ENCODE measurements at places on chromosomes 2 and 18. TPM values are rescaled to one million over a fixed set of nuclear protein-coding genes. Genes with fewer than 3 reads are reported as not detected.

The EHD3 gene
- total RNA-seq, result not detected

The RAPGEF4 gene
- 0.59 TPM for total RNA-seq

The C2orf66 gene
- not detected for total RNA-seq

DNA sequence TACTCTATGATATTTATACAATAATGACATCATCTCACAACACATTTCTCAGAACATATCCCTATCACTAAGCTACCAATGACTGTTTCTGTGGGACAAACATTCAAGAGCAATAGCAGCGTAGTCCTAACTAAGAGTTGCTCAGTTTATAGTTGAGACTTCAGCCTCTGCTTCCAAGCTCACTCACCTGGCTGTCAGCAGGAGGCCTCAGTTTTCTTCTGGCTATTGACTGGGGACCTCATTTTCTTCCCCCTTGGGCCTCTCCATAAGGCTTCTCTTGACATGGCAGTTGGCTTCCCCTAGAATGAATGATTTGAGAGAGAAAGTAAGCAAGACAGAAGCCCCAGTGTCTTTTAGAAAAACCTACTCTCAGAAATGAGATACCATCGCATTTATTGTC, 85.9 kb downstream of the ARMC9 start:
- no peak overlapping the region for H3K27ac ChIP-seq
- DNase-seq, result no peak
- no peaks in the 10 kb centered on the region for H3K4me1 ChIP-seq
- H3K27me3 ChIP-seq, result no peaks in the 10 kb centered on the region
- H3K4me3 ChIP-seq, result no peak overlapping the region

GRCh38 chr2:201432038-201432620, 19.1 kb downstream of the TRAK2 start:
- H3K27ac ChIP-seq, result no peak overlapping the region
- H3K4me3 ChIP-seq, result no peak overlapping the region
- no peaks in the 10 kb centered on the region for H3K27me3 ChIP-seq
- no peaks in the 10 kb centered on the region for H3K36me3 ChIP-seq
- DNase-seq, result no peak

DNA sequence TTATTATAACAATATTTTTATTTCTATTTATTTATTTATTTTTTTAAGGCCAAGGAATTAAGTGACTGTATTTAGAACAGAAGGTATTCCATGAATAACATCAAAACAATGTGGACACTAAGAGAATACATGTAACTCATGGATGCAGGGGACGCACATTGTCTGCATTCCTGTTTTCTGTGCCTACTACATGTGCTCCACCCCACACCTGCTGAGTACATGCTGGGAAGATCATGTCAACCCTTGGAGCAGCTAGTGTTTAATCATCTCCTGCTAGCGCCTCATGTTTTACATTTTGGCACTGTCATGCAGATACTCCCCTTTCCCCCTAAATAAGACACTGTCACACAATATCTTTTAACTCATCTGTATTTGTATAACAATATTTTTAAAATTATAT, 29.3 kb downstream of the DPYSL5 start:
- H3K27ac ChIP-seq, result no peak overlapping the region
- DNase-seq, result no peak
- H3K36me3 ChIP-seq, result no peaks in the 10 kb centered on the region
- no peak overlapping the region for H3K4me3 ChIP-seq
- no peaks in the 10 kb centered on the region for H3K4me1 ChIP-seq

DNA sequence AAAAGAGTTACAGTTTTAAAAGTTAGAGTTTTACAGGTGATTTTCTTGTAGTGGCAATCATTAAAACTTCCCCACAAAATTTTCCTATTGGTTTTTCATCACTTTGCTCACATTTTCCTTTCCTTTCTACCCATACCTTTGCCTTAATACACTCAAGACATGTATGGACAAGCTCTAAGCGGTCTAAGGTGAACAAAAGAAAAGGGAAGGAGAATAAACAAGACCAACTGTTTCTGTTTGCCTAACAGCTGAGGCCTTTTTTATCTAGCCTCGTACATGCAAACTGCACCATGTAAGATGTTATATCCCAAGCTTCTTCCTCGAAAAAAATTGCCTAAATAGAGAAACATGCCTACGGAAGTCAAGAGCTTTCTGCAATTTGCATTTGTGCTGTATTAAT, 33.9 kb upstream of the TBC1D8 start:
- no peaks in the 10 kb centered on the region for H3K36me3 ChIP-seq
- no peaks in the 10 kb centered on the region for H3K27me3 ChIP-seq
- H3K4me1 ChIP-seq, result no peaks in the 10 kb centered on the region

- no peak for DNase-seq
- no peak overlapping the region for H3K27ac ChIP-seq
- H3K27me3 ChIP-seq, result no peaks in the 10 kb centered on the region
- H3K4me3 ChIP-seq, result no peak overlapping the region
Observed at GRCh38 chr2:12506846-12507245, 209.9 kb upstream of the TRIB2 start.

DNA sequence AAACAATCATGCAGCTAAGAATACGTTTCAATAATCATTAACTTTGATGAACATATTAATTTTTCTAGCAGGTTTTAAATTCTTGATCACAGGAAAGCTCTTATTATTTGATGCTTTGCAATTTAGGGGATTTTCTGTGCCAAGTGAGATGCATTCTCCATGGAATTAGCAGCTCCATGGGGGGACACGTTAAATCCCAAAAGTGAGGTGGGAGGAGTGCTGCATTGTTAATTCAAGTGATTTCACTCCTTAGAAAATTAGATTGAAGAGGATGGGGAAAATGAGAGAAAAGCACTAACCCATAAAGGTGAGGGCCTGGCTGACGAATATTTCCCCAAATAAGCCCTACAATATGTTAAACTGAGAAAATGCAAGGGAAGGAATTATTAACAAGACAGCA, 69.2 kb downstream of the ACVR1C start:
- no peak for DNase-seq
- H3K27me3 ChIP-seq, result no peaks in the 10 kb centered on the region
- H3K36me3 ChIP-seq, result no peaks in the 10 kb centered on the region
- H3K4me1 ChIP-seq, result no peaks in the 10 kb centered on the region
- H3K27ac ChIP-seq, result no peak overlapping the region

GRCh38 chr2:26941486-26941885, 29.0 kb upstream of the MAPRE3 start:
- no peaks in the 10 kb centered on the region for H3K4me1 ChIP-seq
- no peak for DNase-seq
- H3K27ac ChIP-seq, result no peak overlapping the region
- no peak overlapping the region for H3K4me3 ChIP-seq

- H3K27ac ChIP-seq, result no peak overlapping the region
- H3K27me3 ChIP-seq, result peaks cover 47% of the 10 kb centered on the region
- H3K4me1 ChIP-seq, result no peaks in the 10 kb centered on the region
- no peak overlapping the region for H3K4me3 ChIP-seq
- no peaks in the 10 kb centered on the region for H3K36me3 ChIP-seq
Observed at GRCh38 chr2:67773851-67774250, 289.0 kb downstream of the C1D start.

DNA sequence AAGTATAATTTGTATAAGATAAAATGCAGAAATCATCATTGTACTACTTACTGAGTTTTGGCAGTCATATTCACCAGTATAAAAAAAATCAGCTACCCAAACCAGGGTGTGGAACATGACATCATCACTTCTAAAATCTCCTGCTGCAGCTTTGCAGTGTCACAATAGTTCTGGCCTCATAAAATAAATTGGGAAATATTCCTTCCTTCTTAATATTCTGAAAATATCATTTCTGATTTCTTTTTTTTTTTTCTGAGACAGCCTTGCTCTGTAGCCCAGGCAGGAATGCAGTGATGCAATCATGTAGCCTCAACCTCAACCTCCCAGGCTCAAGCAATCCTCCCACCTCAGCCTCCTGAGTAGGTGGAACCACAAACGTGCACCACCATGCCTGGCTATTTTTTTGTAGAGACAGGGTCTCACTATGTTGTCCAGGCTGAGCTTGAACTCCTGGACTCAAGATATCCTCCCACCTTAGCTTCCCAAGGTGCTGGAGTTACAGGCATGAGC, 101.4 kb downstream of the TMEM18 start:
- H3K36me3 ChIP-seq, result no peaks in the 10 kb centered on the region
- no peaks in the 10 kb centered on the region for H3K4me1 ChIP-seq
- H3K27ac ChIP-seq, result no peak overlapping the region

DNA sequence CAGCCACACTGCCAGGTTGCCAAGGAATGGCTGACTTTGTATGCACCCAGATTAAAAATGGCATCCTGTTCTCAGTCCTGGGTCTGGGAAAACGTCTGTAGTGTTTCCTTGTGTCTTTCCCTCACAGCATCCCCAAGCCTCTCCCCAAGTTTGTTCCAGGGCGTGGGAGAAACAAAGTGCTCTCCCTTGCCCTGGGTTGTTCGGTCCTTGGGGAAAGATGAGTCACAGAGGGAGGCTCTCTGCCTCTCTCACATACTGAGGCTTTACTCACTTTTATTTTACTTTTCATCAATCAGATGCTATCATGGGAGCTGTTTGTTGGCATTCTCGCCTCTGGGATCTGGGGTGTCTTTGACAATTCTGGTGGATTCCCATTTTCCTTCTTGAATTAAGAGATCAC, 492.3 kb downstream of the XIRP2 start:
- no peak for DNase-seq
- 0 out of 2 replicates have a peak, but pooled peaks cover 3% of the 10 kb centered on the region for H3K27me3 ChIP-seq
- H3K36me3 ChIP-seq, result no peaks in the 10 kb centered on the region

GRCh38 chr18:31235856-31236255, 73.2 kb upstream of the DSC1 start:
- H3K27ac ChIP-seq, result no peak overlapping the region
- H3K4me1 ChIP-seq, result peaks cover 48% of the 10 kb centered on the region
- no peaks in the 10 kb centered on the region for H3K27me3 ChIP-seq
- no peak overlapping the region for H3K4me3 ChIP-seq
- H3K36me3 ChIP-seq, result no peaks in the 10 kb centered on the region

DNA sequence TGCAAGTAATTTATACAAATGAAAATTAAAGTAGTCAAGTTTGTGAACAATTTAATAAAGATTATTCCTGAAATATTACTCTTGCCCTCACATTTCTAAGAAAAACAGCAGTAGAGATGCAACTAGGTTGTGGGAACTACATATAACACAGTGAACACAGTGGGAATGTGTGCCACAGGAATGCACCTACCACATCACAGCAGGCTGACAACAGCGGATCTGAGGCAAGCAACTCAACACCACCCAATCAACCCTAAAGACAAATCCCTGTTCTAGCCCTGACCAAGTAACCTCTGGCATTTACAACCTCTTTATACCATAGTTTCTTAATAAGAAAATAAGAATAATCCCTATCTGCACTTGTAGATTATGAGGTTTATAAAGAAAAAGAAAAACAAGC, 23.4 kb downstream of the MBOAT2 start:
- no peak overlapping the region for H3K4me3 ChIP-seq
- H3K27me3 ChIP-seq, result no peaks in the 10 kb centered on the region
- no peaks in the 10 kb centered on the region for H3K36me3 ChIP-seq
- no peak for DNase-seq
- H3K4me1 ChIP-seq, result no peaks in the 10 kb centered on the region

DNA sequence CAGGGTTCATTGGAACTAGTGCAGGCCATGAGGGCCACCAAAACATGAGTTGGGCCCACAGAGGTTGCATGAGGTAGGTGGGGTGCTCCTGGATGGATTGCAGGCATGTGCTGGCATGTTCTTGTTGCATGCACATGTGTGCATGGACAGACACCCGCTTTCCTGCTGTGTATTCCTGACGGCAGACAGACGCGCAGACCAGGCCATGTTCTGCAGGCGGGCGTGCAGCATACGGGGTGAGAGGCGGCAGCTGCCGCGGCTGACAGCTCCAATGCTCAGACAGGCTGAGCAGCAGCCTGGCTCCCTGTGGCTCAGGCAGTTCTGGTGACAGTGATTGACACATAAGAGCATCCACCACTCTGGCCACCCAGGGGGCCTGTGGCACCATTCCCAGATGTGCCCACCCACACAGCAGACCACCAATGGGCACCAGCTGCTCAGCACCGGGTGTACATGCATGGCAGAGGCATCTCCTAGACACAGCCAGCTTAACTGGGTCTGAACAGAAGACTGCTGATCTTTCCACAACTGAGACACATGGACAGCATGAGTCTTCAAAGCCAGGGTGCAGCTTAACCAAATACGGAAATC, 21.2 kb downstream of the HS1BP3 start:
- no peaks in the 10 kb centered on the region for H3K36me3 ChIP-seq
- no peak overlapping the region for H3K4me3 ChIP-seq

DNA sequence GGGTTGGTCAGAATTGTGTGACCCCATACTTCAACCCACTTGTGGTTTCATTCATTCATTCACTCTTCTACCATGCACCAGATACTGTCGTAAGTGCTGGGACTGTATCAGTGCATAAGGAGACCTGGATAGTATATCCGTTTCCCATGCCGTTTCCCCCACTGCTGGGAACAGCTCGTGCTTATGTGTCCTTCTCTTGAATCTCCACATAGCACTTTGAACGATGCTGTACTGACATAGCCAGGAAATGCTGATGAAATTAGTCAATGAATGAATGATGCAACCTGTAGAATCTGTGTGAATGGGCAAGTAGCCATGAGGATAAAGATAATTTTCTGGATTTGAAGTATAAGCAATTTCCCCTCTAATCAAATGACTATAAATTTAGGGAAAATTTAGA, 276.1 kb downstream of the BCL2 start:
- H3K4me1 ChIP-seq, result no peaks in the 10 kb centered on the region
- H3K4me3 ChIP-seq, result no peak overlapping the region
- no peak overlapping the region for H3K27ac ChIP-seq
- no peaks in the 10 kb centered on the region for H3K27me3 ChIP-seq

DNA sequence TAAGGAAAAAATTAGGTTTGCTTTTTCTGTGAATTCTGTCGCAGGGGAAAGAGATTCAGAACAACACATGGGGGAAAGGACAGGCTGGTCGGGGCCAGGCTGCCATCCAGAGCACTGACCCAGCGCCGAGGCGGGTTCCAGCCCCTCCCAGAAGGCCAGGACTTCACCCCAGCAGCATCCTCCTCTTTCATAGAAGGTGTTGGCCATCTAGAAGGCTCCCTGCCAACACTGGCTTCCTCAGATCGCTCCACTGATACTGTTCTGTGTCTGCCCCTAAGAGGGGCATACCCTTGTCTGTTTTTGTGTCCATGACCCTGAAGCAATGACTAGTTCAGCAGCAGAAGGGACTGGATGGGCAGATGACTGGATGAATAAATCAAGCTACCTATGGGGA, 144.5 kb downstream of the HDAC4 start:
- H3K4me3 ChIP-seq, result no peak overlapping the region
- peaks cover 48% of the 10 kb centered on the region for H3K4me1 ChIP-seq
- DNase-seq, result no peak
- no peak overlapping the region for H3K27ac ChIP-seq

GRCh38 chr18:5984245-5984644, 88.9 kb upstream of the TMEM200C start:
- H3K27ac ChIP-seq, result no peak overlapping the region
- H3K4me3 ChIP-seq, result no peak overlapping the region
- no peaks in the 10 kb centered on the region for H3K27me3 ChIP-seq
- H3K36me3 ChIP-seq, result no peaks in the 10 kb centered on the region
- no peaks in the 10 kb centered on the region for H3K4me1 ChIP-seq

- peaks cover 19% of the 10 kb centered on the region for H3K4me1 ChIP-seq
- H3K27me3 ChIP-seq, result no peaks in the 10 kb centered on the region
- peaks cover 7% of the 10 kb centered on the region for H3K36me3 ChIP-seq
- no peak for DNase-seq
Observed at GRCh38 chr18:70329071-70329470, 40.2 kb downstream of the SOCS6 start.

Data from HCT116 (cell line).